ENCODE measurements at places on chromosomes 1 and 21.
A peak's percentile ranks its signal among the peaks of the same experiment; 100 is the strongest.

GRCh38 chr1:151367658-151368392 lies 4.7 kb downstream of the SELENBP1 start:
- peak; percentile 71 for DNase-seq

DNA sequence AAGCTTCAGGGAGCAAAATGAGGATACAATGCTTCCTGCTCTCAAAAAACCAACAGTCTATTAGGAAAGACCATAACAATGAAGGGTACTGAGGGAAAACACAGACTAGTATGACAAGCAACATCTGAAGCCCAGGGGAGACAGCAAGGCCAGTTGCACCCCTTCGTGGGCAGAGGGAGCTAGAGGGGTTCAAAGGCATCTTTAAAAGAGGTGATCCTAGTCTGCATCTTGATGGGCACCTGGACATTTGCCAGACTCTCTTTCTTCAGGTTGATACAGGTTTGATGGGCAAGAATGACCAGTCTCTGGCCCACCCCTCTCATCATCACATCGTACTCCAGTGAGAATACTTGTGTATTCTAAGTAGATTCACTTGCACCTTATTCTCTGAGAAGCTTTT lies 177.7 kb downstream of the VAV3 start:
- peak; percentile 78 for DNase-seq

DNA sequence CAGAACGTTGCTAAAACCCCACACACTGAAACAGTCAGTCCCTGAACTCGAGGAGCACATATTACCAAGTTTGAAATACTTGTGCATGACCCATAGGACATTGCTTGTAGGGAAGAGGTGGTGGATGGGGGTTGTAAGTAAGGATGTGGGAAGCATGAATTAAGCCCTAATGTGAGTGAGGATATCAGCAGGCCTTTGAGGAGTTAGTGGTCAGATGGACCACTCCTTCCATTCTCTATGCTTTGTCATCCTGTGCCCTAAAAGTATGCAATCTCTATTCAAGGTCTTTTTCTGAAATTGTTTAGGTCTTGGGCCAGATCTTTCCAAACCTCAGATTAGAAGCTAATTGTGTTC lies 70.9 kb upstream of the SAMSN1 start:
- no peak for DNase-seq

GRCh38 chr1:8746554-8746953 lies 70.9 kb downstream of the RERE start:
- peak; percentile 67 for DNase-seq

DNA sequence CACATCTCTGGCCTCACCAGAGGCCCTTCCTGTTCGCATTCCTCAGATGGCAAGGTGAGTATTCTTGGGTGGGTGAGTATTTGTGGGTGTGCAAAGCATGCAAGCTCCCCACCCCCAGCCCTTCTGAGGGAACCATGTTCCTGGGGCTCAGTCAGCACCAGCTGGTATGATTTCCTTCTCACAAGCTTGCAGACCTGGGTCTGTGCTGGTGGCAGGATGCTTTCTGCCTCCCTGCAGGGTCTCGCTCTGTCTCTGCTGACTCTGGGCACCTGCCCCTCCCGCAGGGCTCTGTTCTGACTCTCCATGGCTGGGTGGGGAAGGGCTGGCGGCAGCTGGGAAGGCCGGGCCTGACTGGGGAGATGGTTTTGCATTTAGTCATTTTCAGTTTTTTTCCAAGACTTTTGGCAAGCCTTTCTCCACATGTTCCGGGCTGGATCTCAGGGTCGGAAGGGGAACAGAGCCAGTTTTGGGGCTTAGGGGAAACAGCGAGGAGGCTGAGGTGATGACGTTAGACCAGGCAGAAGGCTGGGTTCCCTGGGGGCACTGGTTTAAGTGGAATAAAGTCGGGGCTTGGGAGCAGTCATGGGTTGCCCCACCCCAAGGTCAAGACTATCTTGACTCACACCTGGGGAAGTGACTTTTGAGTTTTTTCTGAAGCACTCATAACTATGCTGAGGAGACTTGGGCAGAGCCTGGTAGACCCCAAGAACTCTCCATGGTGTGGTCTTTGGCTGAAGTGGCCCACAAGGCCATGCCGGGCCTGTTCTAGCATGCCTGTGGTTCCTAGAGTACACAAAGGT lies 6.2 kb downstream of the RASSF5 start:
- DNase-seq, result no peak

GRCh38 chr1:102002057-102002456 lies 5.3 kb upstream of the OLFM3 start:
- no peak for DNase-seq

DNA sequence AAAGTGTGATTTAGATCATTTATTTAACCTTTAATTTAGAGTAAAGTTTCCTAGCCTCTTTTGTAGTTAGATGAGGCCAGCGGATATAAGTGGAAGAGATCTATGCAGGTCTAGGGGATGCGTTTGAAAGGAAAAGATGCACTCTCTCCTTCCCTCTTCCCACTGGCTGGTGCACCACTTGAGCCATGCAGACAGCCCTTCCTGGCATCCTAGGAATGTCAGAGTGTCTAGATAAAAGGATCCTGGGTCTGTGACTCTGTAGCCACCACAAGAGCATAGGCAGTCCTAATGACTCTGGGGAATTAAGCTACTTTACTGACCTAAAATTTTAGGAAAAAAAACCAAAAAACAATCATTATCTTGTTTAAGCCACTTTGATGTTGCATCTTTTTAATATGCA lies 16.0 kb upstream of the STUM start:
- DNase-seq, result no peak

GRCh38 chr1:234933475-234933874 lies 195.2 kb downstream of the TOMM20 start:
- peak; percentile 60 for DNase-seq

DNA sequence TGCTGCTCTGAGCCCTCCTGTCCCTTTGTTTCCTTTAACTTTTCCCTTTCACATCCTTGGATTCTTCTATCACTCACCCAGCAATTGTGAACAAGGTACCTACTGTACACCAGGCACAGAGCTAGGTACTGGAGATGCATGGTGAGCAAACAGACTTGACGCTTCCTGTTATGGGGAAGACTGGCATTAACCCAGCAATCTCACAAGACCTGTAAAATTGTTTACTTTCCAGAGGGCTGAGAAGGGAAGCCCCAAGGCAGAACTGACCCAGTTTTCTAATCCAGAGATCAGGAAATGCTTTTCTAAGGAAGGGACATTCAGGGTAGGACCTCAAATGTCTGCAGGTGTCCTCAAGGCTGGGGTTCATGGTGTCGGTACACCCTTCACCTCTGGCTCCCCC lies 171.6 kb upstream of the KAZN start:
- no peak for DNase-seq

- no peak for DNase-seq
Measured at GRCh38 chr1:112702420-112703261, 4.3 kb downstream of the RHOC start.

GRCh38 chr1:199995096-199995685 lies 32.3 kb upstream of the NR5A2 start:
- no peak for DNase-seq

- DNase-seq, result peak; percentile 58
Measured at GRCh38 chr21:42112857-42113256, 41.7 kb downstream of the UMODL1 start.

- no peak for DNase-seq
Measured at GRCh38 chr1:58575551-58576324, 1.3 kb downstream of the TACSTD2 start.

GRCh38 chr1:15348648-15349047 lies 61.0 kb upstream of the EFHD2 start:
- no peak for DNase-seq

DNA sequence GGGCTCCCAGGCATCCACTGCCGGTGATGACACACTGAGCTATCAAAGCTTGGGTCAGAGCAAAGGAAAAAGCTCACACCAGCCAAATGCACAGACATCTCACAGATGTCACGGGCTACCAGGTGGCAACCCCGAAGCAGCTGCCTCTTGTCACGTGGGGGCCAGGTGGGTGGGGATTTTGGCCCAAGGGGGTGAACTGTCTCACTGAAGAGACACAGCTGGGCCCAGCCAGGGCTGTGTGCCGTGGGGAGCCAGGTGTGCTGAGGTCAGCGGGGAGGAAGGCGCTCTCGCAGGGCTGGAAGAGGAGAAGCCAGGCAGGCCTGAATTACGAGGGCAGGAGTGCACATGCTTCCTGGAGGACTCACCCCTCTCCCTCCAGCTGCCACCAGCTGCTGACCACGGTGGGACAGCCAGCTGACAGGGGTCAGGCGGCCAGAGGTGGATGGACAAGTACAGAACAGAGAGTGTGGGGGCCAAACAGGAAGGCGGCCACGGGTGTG lies 32.4 kb downstream of the KCNN3 start:
- no peak for DNase-seq

DNA sequence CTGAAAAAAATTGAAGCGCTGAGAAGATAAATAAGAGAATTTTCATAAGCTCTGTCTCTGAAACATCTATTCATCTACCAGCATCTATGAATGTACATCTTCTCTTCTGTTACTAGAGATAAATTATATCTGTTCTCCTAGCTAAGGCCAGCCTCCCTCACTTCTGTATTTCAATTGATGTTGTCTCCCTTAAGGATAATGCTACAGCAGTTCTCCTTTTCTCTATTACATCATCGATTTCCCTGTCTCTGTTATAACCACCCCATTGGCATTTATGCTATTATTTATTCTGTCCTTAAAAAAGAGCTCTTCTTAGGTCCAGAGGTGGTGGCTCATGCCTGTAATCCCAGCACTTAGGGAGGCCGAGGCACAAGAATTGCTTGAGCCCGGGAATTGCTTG lies 42.9 kb upstream of the TMCO2 start:
- DNase-seq, result peak; percentile 27

DNA sequence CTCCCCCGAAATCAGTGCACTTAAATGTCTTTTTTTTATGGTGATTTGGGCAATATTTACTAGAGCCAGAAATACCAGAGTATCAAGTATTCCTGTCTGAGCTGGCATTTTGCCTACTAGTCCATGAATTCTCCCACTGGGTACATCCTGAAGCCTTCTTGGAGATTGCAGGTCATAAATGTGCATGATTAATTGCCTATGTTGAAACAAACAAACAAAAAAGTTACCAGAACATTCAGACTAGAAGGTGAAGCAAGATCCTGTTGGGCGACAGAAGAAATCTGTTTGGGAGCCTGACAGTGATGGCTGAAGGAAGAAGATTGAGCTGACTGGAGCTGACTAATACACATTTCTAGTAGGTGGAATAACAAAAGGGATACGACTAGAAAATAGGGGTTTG lies 127.4 kb upstream of the NRIP1 start:
- no peak for DNase-seq

- DNase-seq, result peak; percentile 50
Measured at GRCh38 chr1:75632350-75632949, 21.5 kb upstream of the SLC44A5 start.

DNA sequence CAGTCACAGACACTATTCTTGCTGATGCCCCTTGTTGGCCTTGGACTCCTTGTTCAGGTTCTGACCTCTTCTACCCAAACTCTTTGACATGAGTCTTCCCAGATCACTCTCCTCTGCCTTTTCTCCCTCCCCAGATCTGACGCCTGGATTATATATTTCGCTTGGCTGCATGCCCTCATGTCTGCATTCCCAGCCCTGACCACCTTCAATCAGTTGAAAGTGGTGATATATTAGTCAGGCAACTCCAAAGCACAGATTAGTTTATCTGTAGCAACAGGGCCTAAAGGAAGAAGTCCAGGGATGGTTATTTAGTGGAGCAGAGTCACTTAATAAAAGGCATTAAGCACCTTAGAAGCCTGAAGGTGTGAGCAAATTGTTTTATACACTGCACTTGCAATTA lies 110.0 kb upstream of the GUCA2B start:
- no peak for DNase-seq

DNA sequence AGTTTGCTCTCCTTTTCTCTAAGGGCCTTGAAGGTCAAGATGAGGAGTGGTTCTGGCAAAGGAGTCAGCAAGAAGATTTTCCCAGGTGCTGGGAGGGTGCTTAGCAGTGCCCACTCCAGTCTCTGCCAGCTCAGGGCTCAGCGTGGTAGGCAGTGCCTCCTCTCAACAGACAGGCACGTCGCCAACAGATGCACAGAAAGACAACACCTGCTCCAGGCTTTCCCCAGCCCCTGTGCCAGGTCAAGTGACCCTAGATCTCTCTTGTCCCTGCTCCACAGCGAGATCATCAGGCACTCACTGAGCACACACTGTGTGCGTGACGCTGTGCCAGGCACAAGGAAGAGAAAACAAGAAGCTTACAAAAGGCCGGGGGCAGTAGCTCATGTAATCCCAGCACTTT lies 86.0 kb downstream of the CASZ1 start:
- DNase-seq, result no peak

DNA sequence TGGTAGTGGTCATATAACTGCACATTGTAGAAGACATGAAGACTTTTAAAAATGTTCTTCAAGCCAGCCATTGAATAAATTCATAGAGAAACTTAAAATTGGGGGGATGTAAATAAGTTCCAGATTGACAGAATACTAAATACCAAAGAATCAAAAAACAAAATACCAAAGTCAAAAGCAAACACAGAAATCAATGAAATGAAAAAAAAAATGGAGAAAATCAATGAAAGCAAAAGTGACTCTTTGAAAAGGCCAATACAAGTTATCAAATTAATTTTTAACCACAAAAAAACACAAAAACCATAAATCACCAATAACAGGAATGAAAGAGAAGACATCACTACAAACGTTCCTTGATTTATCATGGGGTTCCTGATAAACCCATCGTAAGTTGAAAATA lies 25.6 kb downstream of the LPGAT1 start:
- DNase-seq, result no peak

GRCh38 chr21:31342348-31342747 lies 1.7 kb downstream of the TIAM1 start:
- peak; percentile 65 for DNase-seq

DNA sequence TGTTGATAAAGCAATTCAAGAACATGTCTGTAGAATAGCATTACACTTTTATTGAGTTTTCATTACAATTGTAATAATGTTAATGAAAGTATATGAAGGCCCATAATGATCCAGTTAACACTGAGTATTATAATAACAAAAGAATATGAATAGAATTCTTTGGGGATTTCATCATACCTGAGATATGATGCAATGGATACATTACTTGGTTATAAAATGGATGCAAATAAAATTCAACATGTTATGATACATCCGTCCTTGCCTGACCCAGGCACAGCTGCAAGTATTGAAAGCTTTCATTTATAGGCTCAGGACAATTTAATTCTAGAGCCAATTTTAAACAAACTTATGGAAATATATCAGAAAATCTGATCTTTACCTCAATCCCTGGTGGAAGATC lies 8.2 kb upstream of the KCNA3 start:
- DNase-seq, result no peak

GRCh38 chr1:89734442-89734841 lies 86.4 kb upstream of the LRRC8D start:
- DNase-seq, result no peak

- DNase-seq, result peak; percentile 18
Measured at GRCh38 chr21:23921670-23922418, 1685.4 kb downstream of the MRPL39 start.

GRCh38 chr1:17839641-17840196 lies 84.6 kb downstream of the ACTL8 start:
- no peak for DNase-seq

GRCh38 chr1:93143136-93143535 lies 37.1 kb downstream of the TMED5 start:
- DNase-seq, result peak; percentile 43

DNA sequence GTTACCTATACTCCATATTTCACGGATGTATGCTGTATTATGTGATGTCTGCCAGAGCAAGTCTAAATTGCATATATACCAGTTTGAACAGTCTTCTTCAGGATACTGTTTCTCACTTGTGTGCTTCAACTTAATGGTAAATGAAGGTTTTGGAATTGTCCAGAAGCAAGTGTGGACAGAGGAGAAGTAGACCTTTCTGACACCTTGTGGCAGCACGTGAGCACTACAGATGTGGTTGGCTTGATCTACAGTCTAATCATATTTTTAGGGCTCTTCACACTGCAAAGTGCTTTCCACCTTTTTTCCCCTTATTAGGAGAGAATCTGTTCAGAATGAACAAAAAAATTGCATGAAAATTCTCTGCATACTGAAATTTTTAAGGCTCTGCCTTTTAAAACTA lies 10.9 kb downstream of the MORC3 start:
- DNase-seq, result peak; percentile 82

All from hematopoietic multipotent progenitor cell treated with erythropoietin and hydrocortisone succinate and interleukin-3 and kit ligand, for 4 days (in vitro differentiated cells).